Dermis blood vessel endothelial cell (primary cell): ENCODE measurements at places on chromosomes 11 and 22.

DNA sequence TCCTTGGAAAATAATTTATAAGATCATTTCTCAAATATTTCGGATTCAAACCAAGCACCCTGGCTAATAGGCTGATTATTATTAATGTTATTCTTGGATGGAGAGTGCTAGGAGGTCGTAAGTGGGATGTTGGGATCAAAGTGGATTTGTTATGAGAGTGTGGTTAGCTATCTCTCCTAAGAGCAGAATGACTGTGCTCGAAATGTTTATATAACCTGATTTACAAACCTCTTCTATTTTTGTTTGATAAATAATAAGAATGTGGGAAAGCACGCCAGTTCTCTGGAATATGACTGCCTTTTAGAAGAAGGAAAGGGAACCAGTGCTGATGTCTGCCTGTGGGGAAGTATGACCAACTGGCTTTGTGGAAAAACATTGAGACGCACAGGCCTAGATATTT is 527.5 kb downstream of the NTM start:
- DNase-seq = no peak

GRCh38 chr22:37681556-37682049 is 4.5 kb upstream of the NOL12 start:
- peak; percentile 86 for DNase-seq

DNA sequence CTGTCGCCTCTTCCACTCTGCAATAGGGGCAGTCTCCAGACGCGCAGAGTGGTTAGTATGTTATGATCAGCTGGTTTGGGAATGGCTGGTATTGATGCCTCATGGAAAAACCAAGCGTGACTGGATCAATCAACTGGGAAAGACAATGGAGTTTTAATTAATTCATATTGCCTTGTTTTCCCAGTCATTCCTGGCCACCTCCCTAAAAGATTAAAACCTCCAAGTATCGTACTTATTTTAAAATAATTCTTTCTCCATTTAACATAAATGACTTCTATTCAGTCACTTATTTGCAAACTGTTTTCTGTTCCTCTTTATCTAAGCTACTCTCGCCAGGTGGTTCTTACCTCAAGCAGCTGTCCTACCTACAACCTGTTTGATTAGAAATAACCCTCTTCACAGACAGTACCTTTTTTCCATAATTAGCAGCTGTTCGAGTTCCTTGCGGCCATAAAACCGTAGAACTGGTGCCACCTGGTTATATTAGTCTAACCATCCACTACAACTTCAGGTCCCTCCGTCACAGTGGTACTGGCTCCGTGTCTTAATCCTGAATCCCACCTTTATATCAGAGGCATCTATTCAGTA is 898 bp downstream of the ZNF215 start:
- DNase-seq = peak; percentile 2

GRCh38 chr22:29623553-29624169 is 20.2 kb downstream of the NF2 start:
- peak; percentile 43 for DNase-seq

DNA sequence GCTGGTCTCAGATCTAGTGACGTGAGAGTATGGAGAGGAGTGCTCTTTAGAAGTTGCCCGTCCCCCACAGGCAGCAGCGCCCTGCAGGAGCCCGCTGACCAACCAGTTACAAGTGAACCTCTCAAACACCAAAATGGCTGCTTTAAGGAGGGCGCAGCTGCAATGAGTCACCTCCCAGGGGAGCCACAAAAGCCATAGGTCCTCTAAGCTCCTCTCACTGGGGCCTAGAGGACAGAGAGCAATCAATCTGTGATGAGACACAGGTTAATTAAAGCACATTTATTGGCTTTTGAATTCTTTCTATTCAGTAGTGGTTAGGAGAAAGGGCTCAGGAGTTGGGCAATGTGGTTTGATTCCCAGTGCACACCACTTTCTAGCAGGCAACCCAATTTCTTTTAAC is 15.5 kb upstream of the RAPSN start:
- no peak for DNase-seq
